ENCODE measurements at places on chromosomes 4 and X.

DNA sequence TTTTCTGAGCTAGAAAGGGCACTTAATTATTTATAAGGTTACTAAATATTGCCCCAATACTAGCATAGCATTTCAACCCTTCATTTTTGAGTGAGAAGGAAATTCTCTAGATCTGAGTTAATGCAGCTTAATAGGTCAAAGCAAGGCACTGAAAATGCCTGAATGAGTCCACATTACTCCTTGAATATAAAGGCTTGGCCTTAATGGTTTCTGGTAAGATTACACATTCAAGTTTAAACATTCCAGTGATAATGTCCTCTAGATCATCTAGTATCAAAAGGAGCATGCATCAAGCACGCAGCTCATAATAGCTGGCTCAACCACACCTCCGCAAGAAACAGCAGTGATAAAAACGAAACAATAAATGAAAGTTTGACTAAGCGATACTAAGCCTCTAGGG lies 87.5 kb downstream of the SPANXN3 start:
- no peak for DNase-seq

DNA sequence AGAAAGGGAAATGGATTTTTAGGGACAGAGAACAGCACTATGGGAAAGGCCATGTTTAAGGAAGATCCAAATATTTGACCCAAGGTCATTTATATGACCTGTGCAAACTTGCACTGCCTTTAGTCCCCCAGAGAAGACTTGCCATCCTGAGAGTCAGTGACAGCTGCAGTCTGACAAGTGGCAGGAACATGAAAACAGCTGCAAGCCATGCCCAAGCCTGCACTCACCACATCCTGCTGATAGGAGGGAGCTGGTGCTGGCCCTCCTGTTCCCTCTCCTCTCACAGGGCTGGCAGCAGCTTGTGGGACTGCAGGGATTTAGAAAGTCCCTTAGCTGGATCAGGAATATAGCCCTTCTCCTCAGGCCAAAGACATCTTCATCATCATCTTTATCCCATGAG lies 187.7 kb downstream of the RAP1GDS1 start:
- no peak for DNase-seq

- no peak for DNase-seq
Observed at GRCh38 chr4:153679486-153679885, 4.6 kb upstream of the TLR2 start.

DNA sequence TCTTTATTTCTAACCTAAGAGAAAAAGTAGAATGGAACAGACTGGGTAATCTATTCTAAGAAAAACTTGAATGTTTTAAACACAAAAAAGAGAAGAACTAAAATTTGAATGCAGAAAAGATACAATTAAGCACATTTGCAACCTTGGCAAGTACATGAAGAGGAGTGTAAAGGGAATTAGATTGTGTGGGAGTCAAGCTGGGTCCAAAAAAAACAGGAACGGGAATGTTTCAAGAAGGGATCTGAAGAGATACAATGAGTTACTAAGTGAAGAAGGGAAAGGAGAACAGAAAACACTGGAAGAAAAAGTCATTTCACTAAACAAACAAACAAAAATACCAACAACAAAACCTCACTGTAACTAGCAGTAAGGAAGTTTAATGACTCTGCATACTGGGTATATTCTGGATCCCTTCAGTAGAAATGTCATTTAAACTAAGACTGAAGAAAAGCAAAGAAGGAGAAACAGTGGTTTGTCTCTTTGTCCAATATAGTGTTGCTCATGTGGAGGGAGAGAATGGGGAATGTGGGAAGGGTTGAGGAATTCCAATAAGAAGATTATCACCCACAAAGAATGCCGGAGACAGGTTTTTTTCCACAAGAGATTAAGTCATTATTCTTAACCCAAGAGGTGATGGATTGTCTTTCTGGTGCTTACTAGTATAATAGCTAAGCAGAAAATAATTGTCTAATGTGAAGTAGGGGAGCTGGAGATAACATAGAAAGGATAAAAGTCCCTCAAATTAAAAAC lies 50.4 kb upstream of the PTPN13 start:
- no peak for DNase-seq

- DNase-seq: no peak
Observed at GRCh38 chrX:41933546-41933945, 10.2 kb upstream of the CASK start.

- DNase-seq: no peak
Observed at GRCh38 chr4:106195435-106195950, 120.5 kb downstream of the TBCK start.

DNA sequence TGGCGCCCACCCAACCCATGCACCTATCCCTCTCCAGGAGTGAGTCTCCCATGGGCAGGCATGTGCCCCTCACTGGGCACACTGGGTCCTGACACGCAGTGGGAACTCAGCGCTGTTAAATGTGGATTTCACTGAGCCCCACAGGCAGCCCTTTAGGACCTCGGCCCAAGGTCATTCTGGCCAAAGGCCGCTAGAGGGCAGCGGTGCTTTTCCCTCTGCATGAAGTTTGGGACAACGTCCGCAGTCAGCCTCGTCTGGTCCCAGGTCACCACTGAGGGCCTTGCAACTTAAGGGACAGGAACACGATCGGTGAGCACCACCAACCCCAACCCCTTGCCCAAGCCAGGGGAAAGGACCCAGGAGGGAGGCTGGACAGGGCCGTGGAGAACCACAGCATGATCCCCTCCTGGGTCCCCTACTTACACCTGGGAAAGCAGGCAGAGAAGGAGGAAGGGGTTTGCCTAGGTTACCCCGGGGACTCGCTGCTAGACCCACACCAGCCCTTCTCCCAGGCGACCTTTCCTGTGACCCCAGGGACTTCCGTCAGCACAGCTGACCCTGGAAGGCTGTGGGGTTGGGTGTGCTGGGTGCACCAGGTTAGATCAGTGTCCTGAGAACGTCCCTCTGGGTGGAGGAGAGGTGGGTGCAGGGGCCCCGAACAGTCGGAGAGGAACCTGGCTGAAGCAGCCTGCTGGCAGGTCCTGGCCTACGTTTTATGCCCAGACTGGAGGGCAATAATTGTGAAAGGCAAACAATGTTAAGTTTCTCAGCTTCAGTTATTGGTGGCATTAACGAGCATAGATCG lies 24.0 kb downstream of the CYTL1 start:
- DNase-seq: no peak

DNA sequence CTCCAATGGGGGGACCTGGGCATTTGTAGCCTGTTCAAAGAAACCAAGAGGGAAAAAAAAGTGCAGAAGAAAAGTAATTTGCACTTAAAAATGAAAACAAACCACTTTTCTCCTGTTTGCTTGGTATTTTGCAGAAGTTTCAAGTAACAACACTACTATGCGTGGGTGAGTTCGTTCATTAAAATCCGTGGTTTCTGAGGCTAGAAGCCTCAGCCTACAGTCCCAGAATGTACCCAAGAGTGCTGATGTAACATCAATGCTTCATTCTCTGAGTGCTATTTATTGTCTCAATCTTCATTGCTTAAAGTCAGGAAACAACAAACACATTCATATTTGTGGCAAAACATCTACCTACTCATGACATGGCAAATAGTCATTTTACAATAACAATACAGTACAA lies 29.2 kb downstream of the LGI2 start:
- DNase-seq: no peak

- DNase-seq: no peak
Observed at GRCh38 chrX:134191281-134191680, 45.7 kb upstream of the CCDC160 start.

GRCh38 chrX:48471504-48471903 lies 1.4 kb upstream of the SLC38A5 start:
- no peak for DNase-seq

DNA sequence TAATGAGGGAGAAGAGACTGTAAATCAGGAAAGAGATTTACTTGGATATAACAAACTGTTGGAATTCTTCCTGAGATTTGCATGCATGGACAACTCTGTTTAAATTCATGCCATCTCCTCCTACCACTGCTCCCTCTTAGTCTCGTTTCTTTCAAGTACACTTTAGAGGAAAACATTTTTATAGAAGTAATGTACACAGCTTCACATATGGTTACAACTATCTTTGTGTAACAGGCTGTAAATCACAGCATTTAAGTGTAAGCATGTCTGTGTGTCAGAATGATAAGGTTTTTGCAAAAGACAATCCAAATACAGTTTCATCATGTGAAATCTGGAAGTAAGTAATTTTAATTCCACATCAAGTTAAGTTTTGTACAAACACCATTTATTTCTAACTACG lies 21.5 kb upstream of the ENPEP start:
- DNase-seq: no peak

- DNase-seq: no peak
Observed at GRCh38 chr4:182478475-182478874, 235.3 kb downstream of the TENM3 start.

GRCh38 chrX:9745417-9746115 lies 20.1 kb downstream of the GPR143 start:
- DNase-seq: no peak

DNA sequence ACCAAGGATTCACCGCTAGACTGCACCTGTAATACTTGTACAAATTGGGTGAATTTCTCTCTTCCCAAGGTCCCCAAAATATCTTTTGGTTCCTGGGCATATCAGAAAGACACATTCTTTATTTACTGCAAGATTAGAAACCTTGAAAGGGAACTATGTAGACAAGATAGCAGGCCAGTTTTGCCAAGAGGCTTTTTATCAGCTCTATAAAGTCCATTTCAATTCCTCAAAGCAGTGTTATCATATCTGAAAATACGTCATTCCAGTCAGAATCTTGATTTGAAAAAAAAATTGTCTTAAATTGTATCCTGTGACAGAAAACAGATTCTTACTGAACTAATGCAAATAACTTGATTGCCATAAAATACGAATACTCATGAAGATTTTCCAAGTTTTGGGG lies 37.0 kb upstream of the NSG1 start:
- no peak for DNase-seq

GRCh38 chr4:83217721-83218522 lies 66.7 kb downstream of the COQ2 start:
- DNase-seq: peak; percentile 38

DNA sequence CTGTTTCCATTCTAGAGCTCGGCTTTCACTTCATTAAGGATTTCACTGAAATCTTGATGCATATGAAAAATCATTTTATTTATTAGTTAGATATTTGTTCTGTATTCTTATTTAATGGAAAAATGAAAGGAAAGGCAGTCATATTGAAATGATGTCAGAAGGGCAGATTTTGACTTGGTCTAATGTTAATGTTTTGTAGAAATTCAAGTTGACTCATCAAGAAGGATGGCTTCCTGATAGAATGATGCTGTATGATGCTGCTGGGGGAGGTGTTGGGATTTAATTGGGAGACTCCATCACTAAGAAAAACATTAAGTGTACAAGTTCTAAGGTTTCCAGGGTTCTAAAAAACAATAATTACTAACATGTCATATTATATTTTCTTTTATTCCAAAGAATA lies 204.8 kb downstream of the PDGFC start:
- DNase-seq: no peak

DNA sequence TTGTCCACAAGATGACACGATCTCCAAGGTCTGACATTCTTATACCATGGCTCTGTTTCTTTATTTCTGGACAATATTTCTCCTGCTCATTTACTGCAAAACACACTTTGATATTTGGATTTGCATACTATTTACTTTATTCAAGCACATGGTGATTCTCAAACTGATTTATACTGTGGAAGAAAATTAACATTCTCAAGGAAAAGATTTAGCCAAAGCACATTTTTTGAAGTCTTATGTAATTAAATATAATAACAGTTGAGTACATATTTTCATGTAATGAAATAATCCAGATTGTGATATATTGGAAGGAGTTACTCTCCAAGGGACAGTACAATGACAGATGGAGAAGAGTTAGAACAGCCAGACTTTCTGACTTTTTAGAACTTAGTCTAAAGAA lies 155.8 kb upstream of the CT83 start:
- no peak for DNase-seq

GRCh38 chr4:27149541-27150212 lies 289.0 kb downstream of the STIM2 start:
- DNase-seq: no peak

DNA sequence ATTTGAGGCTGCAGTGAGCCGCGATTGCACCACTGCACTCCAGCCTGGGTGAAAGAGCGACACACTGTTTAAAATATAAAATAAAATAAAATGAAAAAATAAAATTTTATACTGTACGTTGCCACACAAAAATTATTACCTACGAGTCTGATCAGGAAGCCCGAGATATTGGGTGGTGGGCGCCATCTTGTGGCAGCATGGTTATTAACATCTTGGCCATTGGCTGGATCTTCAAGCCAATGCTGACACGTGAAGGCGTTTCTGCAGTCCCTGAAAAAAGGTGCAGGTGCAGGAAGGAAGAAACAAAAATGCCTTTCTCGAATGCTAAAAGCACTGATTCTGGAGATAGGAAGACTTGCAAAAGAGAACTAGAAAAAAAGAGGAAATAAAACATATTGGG lies 4.9 kb upstream of the TLR8 start:
- peak; percentile 25 for DNase-seq

GRCh38 chr4:150114641-150115040 lies 36.4 kb downstream of the DCLK2 start:
- DNase-seq: no peak

DNA sequence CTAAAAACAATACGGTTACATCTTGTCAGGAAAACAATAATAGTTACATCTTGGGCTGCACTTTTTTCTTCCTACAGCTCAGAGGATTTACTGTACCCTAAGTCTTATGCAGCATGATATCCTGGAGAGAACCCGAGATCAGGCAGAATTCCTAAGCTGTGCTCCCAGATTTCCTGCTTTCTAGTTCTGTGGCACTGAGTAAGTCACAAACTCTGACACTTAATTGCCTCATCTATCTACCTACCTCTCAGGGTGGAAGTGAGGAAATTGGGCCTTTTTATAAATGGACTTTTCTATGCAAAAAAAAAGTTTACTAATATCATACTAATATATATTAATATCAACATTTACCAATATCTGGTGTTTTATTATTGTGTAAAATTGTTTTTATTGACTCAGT lies 438.5 kb downstream of the INPP4B start:
- no peak for DNase-seq

DNA sequence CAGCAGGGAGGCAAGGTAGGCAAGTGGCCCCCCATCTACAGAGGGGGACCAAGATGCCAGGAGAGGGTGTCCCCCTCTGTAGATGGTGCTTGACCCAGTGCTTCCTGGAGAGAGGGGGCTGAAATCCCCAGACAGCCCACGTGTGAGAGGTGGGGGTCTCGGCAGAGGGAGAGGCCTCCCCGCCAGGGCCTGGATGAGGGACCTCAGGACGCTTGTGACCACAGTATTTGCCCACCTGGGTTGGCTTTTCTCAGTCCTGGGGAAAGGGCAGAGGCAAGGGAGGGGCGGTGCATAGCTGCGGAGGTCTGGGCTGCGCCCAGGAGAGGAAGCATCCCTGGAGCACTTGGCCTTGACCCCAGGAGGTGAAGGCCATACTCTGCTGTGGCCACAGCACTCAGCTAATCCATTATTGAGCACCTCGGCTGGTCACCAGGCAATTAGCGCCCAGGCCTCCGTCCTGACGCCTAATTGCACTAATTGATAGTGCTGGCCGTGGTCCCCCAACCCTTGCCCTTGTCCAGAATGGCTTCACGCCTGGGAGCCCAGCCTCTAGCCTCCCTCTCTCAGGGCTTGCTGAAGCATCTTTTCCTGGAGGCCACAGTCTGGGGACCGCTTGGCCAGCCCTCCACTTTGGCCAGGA lies 30.7 kb downstream of the HMX1 start:
- DNase-seq: no peak

- DNase-seq: no peak
Observed at GRCh38 chr4:138398322-138398721, 156.2 kb upstream of the SLC7A11 start.

- no peak for DNase-seq
Observed at GRCh38 chr4:5921981-5922380, 29.1 kb upstream of the CRMP1 start.
